Activated naive CD8-positive, alpha-beta T cell treated with anti-CD3 and anti-CD28 coated beads for 36 hours (primary cell): ENCODE measurements at places on chromosomes 1 and 21.
A peak's percentile ranks its signal among the peaks of the same experiment; 100 is the strongest.

DNA sequence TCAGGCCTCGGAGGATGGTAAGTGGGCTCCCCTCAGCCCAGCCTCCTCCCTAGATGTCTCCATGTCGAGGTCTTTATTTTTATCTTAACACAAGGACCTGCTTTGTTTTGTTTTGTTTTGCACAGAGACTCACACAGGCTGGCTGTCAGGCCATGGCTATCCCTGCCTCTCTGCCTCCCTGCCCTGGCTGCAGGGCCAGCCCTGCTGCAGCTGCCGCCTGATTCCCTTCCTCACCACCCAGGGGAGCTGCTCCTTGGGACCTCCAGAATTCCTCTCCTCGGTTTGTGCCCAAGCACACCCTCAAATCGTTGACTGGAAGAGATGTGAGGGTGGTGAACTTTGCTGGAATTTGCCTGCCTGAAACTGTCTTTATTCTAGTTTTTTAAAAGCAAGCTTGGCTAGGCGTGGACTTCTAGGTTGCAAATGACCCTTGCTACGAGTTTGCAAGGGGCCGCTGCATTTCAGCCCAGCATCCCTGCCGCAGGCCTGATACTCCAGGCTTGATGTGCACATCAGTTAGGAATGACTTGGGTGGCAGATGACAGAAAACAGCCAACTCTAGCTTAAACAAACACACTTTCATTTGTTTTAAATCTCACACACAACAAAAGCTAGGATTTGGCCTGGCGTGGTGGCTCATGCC, 37.1 kb downstream of the WNT9A start:
- DNase-seq, result no peak

- DNase-seq, result no peak
These were observed 32.6 kb downstream of the PIGM start for GRCh38 chr1:159999204-159999603.

DNA sequence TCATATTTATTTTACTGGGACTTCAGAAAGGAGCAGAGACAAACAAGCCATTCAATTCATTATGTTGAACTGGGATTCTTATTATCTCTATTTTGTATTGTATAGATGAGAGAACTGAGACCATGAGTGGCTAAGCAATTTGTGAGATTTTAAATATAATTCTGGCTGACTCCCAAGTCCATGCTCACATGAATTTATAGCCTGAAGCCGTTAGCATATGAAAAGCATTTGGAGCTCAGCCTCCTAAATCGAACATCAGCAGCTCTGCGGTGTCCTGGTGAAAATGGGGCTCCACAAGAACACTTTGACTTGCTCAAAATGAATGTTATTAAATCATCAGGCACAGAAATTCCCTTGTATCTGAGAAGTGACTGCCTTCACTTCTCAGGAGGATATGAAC, 96.8 kb upstream of the DPT start:
- no peak for DNase-seq

GRCh38 chr1:1419363-1419812, 1.7 kb downstream of the ANKRD65 start:
- no peak for DNase-seq

- no peak for DNase-seq
These were observed 39.7 kb upstream of the KCNA3 start for GRCh38 chr1:110714374-110714995.

DNA sequence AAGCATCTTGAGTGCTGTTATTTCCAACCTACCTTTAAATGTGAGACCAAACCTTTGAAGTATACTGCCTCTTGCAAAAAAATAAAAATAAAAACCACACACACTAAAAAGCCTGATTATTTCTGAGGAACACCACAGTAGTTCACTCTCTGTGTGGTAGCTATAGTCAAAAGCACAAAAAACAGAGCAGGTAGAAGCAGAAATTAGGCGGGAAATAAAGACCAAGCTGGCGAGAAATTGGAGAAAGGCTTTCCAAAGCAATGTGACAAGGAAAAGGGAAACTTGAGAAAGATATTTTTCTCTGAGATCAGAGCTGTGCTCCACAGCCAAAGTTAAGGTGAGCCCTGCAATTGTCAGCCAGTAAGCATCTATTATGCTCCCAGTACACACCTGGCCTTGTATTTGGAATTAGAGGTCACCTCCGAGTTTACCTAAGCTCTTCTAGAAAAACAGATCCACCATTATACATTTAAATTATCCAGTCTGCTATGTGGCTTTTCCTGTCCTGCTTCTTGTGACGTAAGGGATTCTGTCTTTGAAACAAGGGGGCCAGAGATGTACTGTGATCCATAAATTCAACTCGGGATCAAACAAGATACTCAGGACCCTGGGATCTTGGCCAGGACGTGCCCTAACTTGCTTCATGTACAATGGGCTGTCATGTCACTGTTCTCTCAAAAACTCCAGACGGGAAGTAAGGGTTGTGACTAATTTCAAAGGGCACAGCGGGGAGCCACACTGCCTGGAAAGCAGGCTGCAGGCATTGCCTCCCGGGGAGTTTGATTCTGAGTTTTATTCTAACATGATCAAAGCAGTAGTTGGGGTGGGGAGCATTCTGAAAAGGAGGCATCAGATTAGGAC, 39.8 kb upstream of the RAB4A start:
- no peak for DNase-seq

DNA sequence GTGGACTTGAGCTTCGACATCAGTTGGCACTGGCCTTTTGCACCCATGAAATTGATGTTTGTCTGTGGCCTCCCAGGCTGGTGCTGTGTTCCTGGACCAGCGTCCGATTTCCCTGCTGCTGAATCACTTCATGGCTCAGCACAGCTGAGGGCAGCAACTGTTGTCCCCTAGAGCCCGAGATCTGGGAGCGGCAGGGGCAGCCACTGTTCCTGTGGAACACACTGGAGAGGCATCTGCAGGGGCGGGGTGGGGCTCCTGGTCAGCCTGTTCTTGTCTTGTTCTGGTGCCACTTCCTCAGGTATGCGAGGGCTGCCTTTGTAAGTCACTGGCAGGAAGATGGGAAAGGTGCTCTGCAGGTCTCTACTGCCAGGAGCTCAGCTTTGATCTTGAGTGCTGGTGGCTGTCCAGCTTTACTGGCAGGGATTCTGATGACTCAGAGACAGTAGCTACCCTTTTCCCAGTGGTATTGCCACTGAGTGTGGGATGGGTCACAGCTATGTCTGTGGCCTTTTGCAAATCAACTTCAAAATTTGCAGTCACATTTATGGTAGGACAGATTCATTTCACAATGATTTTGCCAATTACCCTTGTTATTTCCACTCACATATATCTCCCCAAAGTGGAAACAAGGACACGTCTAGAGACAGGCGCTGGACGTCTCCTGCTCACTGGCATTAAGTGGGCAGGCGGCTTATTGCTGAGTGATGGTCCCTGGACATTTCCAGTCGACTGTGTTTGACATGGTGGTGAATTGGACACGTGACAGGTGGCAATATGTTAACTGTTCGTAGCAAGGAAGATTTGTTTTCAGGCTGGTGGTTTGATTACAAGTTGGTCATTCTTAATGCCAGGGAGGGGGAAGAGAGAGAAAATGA, 15.3 kb downstream of the AGPAT3 start:
- no peak for DNase-seq

- DNase-seq, result no peak
These were observed 38.1 kb downstream of the LRRC52 start for GRCh38 chr1:165581926-165582325.

- no peak for DNase-seq
These were observed 180.1 kb downstream of the C1orf94 start for GRCh38 chr1:34356853-34357252.

DNA sequence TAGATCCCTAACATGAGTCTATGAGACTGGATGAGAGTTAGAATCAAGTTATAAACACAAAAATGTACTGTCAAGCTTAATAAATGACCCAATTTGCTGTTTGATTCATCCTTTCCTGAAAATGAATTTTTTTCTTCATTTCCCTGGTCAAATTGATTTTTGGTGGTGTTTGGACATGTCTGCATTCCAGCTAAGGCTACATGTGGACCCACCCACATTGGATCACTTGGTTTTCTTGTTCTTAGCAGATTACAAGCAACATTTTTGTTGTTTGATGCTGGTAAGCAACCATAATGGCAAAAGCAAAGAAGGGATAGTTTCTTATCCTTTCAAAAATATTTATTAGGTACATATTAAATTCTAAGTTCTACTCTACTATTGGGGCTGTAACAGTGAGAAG, 181.1 kb downstream of the NEK7 start:
- DNase-seq, result no peak

GRCh38 chr1:5466487-5466886, 525.7 kb downstream of the NPHP4 start:
- DNase-seq, result no peak

- no peak for DNase-seq
These were observed 360.1 kb upstream of the BEND5 start for GRCh38 chr1:49136738-49137251.

DNA sequence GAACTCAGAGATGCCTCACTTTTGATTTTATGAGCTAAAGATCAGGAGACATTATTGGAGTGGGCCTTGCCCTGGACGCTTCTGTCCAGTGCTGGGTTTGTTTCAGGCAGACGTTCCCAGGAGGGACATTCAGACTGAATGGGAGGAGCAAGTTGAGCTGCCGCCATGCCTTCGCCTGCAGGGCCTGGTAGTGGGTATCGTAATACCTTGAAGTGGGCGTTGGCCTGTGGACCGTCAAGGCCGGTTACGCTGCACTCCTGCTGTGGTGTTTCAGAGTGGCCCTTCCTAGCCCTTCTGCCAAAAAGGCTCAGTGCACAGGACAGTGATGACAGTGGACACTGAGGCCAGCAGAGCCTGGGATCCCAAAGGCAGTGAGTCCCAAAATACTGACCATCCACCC, 1.6 kb downstream of the FAM3B start:
- DNase-seq, result no peak

DNA sequence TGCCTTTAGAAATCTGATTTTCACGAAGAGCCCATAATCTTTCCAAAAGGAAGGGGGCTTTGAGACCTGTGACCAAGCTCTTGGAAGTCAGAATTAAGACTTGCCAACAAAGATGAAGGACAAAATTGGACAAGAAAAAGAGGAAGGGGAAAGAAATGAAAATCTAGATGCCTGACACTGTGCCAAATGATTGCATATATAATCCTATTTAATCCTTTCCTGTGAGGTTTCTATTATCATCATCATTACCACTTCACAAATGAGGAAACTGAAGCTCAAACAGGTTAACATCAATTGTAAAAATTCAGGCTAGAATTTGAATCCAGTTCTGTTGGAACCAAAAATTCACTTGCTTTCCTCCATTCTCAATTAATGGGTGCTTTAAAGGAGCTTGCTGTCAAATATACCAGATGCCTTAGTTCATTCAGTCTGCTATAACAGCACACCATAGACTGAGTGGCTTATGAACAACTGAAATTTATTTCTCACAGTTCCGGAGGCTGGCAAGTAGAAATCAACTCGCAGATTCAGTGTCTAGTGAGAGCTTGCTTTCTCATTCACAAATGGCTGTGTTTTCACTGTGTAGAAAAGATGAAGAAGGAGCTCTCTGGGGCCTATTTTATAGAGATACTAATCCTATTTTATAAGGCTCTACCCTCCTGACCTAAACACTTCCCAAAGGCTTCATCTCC, 197.5 kb upstream of the ST6GALNAC5 start:
- no peak for DNase-seq

DNA sequence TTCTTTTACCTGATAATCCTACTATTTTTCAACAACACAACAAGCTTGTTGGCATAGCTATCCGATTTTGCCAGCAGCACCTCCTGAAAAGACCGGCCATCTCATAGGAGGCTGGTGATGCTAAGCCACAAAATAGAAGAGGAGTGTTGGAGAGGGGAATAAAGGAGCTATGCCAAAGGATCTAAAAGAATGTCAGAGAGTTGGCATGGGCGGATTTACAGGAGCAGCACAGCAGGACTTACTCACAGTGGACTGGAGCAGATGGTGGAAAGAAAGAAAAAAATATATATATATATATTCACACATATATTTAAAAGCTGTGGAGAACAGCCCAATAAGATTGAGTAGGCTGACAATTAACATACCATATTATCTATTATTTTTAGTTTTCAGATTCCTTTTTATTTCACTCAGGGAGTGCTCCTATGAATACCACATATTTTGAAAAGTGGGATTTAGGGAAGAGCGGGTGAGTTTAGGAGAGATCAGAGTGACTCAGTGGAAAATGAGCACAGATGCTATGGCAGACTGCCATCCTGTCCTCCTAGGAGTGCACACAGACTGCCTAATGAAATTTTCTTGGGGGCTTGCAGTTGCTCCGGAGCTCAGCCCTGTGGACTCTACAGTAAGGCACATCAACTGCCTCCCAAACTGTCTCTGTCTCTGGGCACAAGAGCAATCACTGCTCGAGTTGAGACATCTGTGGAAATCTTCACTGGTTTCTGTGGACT, 394.4 kb upstream of the CHRM3 start:
- no peak for DNase-seq

DNA sequence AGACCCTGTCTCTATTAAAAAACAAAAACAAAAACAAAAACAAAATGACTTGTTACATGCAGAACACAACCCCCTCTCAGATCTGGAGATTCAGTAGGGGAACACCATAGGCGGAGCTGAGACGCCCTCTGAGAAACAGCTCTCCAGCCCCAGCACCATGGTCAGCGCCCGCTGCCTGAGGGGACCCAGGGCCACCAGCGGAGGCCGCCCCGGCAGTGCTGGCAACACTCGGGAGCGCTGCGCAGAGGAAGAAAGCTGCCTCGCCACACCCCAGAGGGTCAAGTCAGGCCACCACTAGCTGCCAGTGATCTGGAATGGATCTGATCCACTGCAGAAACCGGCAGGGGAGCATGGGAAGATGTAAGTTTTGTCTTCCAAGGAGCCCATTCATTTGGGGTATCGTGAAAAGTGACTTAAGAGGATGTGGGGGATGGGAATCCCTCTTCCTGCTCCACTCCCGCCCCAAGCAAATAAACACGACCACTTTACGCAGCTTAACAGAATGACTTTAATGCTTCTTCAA, 3.1 kb downstream of the ACTA1 start:
- DNase-seq, result peak; percentile 64

GRCh38 chr1:45177452-45177851, 29.0 kb downstream of the ZSWIM5 start:
- DNase-seq, result no peak

- no peak for DNase-seq
These were observed 403.6 kb downstream of the PTPRU start for GRCh38 chr1:29639741-29640427.

DNA sequence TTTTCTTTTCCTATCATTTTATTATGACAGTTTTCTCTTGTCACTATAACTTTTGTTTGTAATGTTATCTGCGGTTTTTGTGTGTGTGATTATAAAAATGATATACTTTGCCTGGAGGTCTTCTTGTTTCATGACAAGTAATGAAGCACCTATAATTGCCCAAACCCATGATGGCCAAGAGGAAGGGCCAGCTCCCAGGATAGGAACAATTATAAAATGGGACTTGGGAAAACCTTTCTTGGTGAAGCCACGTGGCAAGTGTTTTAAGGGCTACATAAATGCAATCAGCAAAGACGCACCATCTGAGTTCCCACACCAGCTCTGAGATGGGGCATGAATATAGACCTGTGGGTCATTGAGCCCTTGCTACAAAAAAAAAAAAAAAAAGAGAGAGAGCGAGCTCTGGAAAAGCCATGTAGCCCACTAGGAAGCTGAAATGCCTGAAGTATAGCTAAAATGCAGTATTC, 462.6 kb upstream of the RUNX1 start:
- DNase-seq, result no peak

- DNase-seq, result no peak
These were observed 7.2 kb upstream of the MAP10 start for GRCh38 chr1:232797856-232798510.
